GM23248 (cell line): ENCODE measurements at places on chromosomes 5 and 9.

GRCh38 chr5:159824188-159825161 is 91.8 kb upstream of the ADRA1B start:
- H3K27me3 ChIP-seq: no peaks in the 10 kb centered on the region
- DNase-seq: peak; percentile 39
- no peak overlapping the region for H3K27ac ChIP-seq
- peaks cover 29% of the 10 kb centered on the region for H3K4me1 ChIP-seq

DNA sequence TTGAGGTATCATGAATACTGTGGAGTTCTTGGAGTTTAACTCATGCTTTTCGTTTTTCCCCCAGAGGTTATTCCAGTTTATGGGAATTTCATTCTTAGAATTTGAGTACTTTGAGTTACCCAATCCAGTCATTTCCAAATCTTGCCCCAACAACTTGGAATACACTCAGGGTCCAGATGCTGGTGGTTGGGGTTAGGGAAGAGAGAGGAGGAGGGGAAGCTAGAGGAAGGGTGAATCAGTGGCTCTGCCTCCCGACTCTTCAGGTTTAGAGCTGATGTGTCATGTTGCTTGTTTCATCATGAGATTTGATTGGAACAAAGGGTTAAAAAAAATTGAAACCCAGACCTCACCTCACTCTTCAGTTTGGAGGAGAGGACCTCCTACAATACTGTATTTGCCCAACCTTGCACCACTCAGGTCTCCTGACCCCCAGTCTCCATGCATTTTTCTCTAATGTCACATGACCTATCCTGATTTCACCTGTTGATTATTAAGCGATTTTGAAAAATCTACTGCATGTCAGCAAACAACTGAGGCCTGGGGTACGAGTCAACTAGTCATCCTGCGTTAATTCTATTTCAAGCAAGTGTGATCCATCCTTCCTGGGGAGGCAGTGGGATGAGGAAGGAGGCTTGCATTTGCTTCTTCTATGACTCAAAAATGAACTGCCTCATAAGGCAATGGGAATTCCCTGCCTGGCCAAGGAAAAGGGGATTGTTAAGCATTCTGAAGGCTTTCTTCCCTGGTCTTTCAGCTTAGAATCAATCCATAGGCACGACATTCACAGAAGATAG is 6.2 kb upstream of the SLC1A3 start:
- no peak overlapping the region for H3K4me3 ChIP-seq
- no peak overlapping the region for H3K27ac ChIP-seq
- peak; percentile 59 for DNase-seq
- H3K36me3 ChIP-seq: no peaks in the 10 kb centered on the region

- H3K27me3 ChIP-seq: no peaks in the 10 kb centered on the region
- no peak overlapping the region for H3K4me3 ChIP-seq
- H3K36me3 ChIP-seq: no peaks in the 10 kb centered on the region
- DNase-seq: peak; percentile 67
- H3K4me1 ChIP-seq: peaks cover 5% of the 10 kb centered on the region
- H3K27ac ChIP-seq: no peak overlapping the region
These were observed 60.9 kb upstream of the IL17B start for GRCh38 chr5:149439899-149440542.

DNA sequence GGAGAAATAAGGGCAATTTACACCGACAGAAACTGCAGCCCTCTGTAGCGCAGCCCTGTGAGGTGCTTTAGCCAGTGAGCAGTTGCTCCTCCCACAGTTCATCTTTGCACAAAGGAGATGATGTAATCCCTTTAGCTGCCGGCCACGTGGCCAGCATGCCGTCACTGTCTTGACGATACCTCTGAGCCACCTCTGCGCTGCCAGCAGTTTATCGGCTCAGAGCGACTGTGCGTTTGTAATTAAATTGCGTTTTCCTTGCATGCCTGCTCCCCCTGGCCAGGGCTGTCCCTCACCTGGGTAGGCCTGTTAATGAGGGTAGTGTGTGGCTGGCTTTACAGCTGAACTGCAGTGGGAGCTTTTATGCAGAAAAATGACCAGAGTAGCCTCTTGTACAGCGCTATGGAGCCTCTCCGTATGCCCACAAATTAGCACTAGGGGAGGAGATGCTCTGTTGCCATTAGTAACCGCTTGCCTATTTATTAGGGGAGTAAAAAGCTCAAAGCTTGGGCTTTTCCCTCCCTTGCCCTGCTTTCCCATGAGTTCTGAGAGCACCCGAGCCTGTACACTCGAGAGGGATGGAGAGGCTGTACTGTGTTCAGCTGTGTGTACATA is 107.0 kb downstream of the TRIO start:
- H3K27ac ChIP-seq: peak overlapping the region; percentile 68
- H3K36me3 ChIP-seq: peaks cover 2% of the 10 kb centered on the region
- H3K4me1 ChIP-seq: peaks cover 31% of the 10 kb centered on the region
- DNase-seq: peak; percentile 93
- peak overlapping the region; percentile 40; the same call in 1 of the 2 replicates for H3K4me3 ChIP-seq
- H3K27me3 ChIP-seq: no peaks in the 10 kb centered on the region

DNA sequence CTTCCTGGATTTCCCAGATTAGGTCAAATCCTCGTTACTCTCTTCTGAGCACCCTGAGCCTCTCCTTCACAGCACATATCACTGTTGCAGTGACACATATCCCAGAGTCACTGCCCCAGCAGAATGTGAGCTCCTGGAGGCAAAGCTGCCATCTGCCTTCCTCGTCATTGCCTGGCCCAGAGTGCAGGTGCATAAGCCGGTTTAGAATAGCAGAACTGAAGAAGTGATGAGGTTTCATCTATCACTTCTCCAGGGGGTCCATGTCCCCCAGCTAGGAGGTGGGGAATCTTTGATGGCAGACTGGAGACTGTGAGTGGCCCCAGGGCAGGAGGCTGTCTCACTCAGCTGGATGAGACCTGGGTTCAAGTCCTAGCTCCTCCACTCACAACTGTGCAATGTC is 25.8 kb downstream of the NIPAL4 start:
- no peak overlapping the region for H3K27ac ChIP-seq
- no peaks in the 10 kb centered on the region for H3K27me3 ChIP-seq

- H3K36me3 ChIP-seq: no peaks in the 10 kb centered on the region
- H3K4me1 ChIP-seq: no peaks in the 10 kb centered on the region
- DNase-seq: no peak
- H3K27me3 ChIP-seq: peaks cover 55% of the 10 kb centered on the region
- no peak overlapping the region for H3K4me3 ChIP-seq
These were observed 223.3 kb downstream of the MEF2C start for GRCh38 chr5:88659529-88660263.

GRCh38 chr9:68437785-68438184 is 81.4 kb downstream of the PGM5 start:
- no peak overlapping the region for H3K4me3 ChIP-seq
- H3K27ac ChIP-seq: no peak overlapping the region
- H3K4me1 ChIP-seq: no peaks in the 10 kb centered on the region
- no peaks in the 10 kb centered on the region for H3K27me3 ChIP-seq
- no peaks in the 10 kb centered on the region for H3K36me3 ChIP-seq
- DNase-seq: no peak

DNA sequence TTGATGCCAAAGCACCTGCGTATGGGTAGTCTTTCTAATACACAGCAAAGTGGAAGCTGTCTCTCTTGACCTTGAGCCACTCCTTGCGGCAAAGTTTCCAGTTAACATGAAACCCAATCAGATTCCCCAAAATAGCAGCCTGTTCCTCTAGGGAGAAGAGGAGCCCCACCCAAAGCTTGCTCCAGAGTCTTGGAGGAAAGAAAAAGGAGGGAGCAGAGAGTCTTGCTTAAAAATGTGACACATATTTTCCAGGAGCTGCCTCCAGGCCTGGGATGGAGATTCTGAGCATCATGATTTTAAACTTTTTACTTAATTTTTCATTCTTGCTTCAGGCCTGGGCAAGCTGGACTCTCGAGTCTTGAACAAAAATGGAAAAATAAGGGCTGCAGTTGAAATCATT is 223.5 kb upstream of the TNC start:
- no peaks in the 10 kb centered on the region for H3K36me3 ChIP-seq
- peaks cover 19% of the 10 kb centered on the region; the same call in 1 of the 2 replicates for H3K27me3 ChIP-seq
- H3K4me3 ChIP-seq: no peak overlapping the region
- H3K4me1 ChIP-seq: no peaks in the 10 kb centered on the region

DNA sequence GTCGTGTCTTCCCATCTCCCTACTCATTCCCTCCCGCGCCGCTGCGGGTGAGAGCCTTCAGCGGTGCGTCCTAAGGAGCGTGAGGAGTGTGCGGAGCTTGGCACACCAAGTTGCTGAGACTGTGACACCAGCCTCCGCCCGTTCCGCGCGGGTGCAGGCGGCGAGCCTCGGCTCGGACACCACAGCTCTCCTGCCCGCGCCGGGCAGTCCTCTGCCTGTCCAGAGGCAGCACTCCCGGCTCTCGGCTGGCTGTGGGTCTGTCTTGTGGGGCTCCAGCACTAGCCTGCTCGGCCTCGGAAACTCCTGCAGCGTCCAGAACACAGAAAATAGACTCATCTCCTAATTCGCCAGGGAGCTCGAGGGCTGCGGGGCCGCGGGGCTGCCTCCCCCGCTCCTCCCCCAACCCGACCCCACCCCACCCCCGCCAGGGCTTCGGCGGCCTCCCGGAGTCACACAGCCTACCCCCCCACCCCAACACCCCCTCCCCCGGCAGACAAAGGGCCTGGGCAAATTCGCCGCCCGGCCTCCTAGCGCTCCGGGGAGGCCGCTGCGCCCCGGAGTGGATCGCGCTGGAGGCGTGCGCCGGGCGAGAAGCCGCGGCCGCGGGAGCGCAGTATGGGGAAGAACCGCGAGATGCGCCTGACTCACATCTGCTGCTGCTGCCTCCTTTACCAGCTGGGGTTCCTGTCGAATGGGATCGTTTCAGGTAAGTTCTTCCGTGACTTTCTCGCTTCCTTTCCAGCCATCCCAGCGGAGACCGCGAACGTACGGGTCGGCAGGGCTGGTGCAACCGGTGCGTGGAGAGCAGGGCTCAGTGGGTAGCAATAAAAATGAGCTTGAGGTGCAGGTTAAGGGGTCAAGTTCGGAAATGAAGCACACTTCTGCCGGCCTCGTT is at the start of gene ADAMTS19:
Gene ADAMTS19 (plus strand): TSS at position 522 of the 895 bp plus-strand sequence. CDS start 94 bp downstream, at position 616.
- H3K4me3 ChIP-seq: peak within 1 kb of the TSS; percentile 22; the same call in 1 of the 2 replicates
- DNase-seq: peak; percentile 46
- H3K27ac ChIP-seq: no peak within 1 kb of the TSS
- H3K36me3 ChIP-seq: no peaks in the 10 kb centered on the region
- H3K4me1 ChIP-seq: no peaks in the 10 kb centered on the region
- H3K27me3 ChIP-seq: peaks cover 40% of the 10 kb centered on the region

GRCh38 chr9:112135706-112136105 is 39.4 kb downstream of the SUSD1 start:
- 0 out of 2 replicates have a peak, but pooled peaks cover 10% of the 10 kb centered on the region for H3K4me1 ChIP-seq
- no peak overlapping the region for H3K4me3 ChIP-seq
- no peak for DNase-seq

DNA sequence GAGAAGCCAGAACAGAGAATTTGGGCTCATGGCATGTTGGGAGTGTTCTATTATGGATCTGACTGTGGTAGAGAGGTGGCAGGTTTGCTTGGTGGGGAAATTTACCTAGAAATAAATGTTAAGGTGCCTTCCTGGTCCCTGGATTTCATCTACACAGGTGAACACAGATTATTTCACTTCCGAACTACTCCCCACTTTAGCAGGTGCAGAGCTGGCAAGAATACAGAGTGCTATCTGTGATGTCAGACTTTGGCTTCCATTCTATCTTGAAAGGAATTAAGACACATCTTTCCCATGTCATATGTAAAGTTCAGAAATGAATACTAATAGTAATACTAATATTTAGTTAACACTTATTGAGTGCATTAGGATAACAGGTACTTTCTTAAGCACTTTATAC is 234.0 kb downstream of the KCTD16 start:
- H3K4me1 ChIP-seq: no peaks in the 10 kb centered on the region
- no peak overlapping the region for H3K4me3 ChIP-seq
- no peak for DNase-seq
- no peaks in the 10 kb centered on the region for H3K36me3 ChIP-seq
- no peaks in the 10 kb centered on the region for H3K27me3 ChIP-seq
- no peak overlapping the region for H3K27ac ChIP-seq

- H3K36me3 ChIP-seq: no peaks in the 10 kb centered on the region
- no peaks in the 10 kb centered on the region for H3K27me3 ChIP-seq
- H3K27ac ChIP-seq: no peak overlapping the region; the same call in 1 of the 2 replicates
- no peak overlapping the region for H3K4me3 ChIP-seq
- peak; percentile 59 for DNase-seq
These were observed 59.8 kb downstream of the PTCD2 start for GRCh38 chr5:72379936-72380335.

- peak overlapping the region; percentile 97 for H3K4me3 ChIP-seq
- DNase-seq: peak; percentile 51
- H3K27ac ChIP-seq: peak overlapping the region; percentile 100
- peaks cover 10% of the 10 kb centered on the region for H3K4me1 ChIP-seq
These were observed 811 bp upstream of the ARRDC3 start for GRCh38 chr5:91383956-91384300.

- no peak overlapping the region for H3K27ac ChIP-seq
- no peak overlapping the region for H3K4me3 ChIP-seq
- DNase-seq: no peak
- peaks cover 1% of the 10 kb centered on the region; the same call in 1 of the 2 replicates for H3K27me3 ChIP-seq
- H3K36me3 ChIP-seq: no peaks in the 10 kb centered on the region
These were observed 9.2 kb upstream of the TLX3 start for GRCh38 chr5:171299851-171300250.

- H3K27ac ChIP-seq: no peak overlapping the region
- no peaks in the 10 kb centered on the region for H3K27me3 ChIP-seq
- DNase-seq: no peak
- H3K4me3 ChIP-seq: no peak overlapping the region
These were observed 199.3 kb downstream of the TTLL11 start for GRCh38 chr9:121893786-121894185.

DNA sequence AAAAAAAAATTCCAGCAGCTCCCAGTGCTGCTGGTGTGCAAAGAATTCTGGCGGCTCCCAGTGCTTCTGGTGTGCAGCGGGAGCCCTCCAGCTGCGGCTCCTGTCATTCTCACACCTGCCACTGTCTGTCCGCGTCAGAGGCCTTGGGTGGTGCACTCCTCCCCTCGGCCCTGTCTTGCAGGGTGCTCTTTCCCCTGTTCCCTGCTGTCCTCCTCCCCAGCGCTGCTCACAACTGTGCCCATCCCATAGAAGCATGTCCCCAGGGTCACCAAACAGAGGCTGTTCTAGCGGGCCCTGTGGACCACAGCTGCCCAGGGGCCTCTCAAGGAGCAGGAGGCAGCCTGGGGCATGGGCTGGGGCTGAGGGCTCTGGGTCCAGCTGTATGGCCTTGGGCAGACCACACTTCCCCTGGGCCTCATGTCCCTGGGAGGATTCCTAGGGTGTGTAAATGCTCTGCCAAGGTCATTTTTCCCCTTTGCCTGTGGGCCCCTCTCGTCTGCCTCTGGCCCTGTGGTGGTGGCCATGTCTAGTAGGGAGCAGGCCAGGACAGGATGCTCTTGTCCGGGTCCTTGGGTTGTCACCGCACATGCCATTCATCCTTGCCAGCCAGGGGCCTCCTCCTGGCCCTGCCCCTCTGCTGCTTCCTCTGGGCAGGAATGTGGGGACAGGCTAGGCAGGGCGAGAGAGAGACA is 68.2 kb downstream of the PHF2 start:
- H3K36me3 ChIP-seq: peaks cover 4% of the 10 kb centered on the region
- H3K27me3 ChIP-seq: no peaks in the 10 kb centered on the region
- H3K4me1 ChIP-seq: no peaks in the 10 kb centered on the region; the same call in 1 of the 2 replicates
- no peak overlapping the region for H3K4me3 ChIP-seq
